H1 (cell line): ENCODE measurements at places on chromosomes 6 and 20. TPM values are rescaled to one million over a fixed set of nuclear protein-coding genes. Genes with fewer than 3 reads are reported as not detected.

The C6orf132 gene
- 62.2 and 64.0 TPM in 2 replicates for total RNA-seq

The LAMP5 gene
- 0.22 and 0.31 TPM in 2 replicates for total RNA-seq

The PROKR2 gene
- total RNA-seq, result 2.6 and 3.3 TPM in 2 replicates

The STX11 gene
- 0.21 and 0.34 TPM in 2 replicates for total RNA-seq

The STMND1 gene
- total RNA-seq, result not detected in 2 replicates

The GRM1 gene
- 0.78 and 1.3 TPM in 2 replicates for total RNA-seq

The C20orf202 gene
- total RNA-seq, result not detected in 2 replicates

The SPAG4 gene
- 1.5 and 2.4 TPM in 2 replicates for total RNA-seq

The PPP1R3G gene
- total RNA-seq, result 0.09 TPM in 1 of 2 replicates, not detected in the other

The MAP3K7 gene
- 34.0 and 34.8 TPM in 2 replicates for total RNA-seq

The MMP24 gene
- total RNA-seq, result 18.8 and 20.0 TPM in 2 replicates
